ENCODE measurements at places on chromosomes 5 and 9.

DNA sequence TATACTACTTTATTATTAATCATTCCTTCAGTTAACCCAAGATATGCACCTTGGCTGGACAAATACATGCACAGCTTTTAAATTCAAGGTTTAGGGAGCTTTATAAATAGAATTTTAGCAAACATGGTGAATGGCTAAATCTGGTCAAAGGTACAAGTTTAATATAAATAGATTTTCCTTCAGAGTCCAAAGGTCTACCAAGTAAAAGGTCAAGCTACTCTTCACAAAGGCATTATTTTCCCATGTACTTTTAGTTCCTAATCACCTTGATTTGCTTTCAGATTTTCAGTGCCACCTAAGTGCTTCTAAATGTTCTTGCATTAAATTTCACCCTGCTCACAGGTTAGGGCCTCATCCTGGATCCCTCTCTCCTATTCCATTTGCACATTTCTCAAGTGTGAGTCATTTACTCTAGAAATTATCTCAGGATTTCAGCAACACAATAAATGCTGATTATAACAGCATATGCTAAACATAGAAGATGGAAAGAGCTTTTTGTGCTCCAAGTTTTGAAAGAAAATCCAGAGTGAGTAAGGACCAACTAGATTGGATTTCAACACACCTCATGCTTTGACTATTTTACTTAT, 459.4 kb upstream of the ITGA1 start:
- DNase-seq, result no peak

GRCh38 chr9:98415782-98416181, 160.3 kb upstream of the TBC1D2 start:
- DNase-seq, result no peak

DNA sequence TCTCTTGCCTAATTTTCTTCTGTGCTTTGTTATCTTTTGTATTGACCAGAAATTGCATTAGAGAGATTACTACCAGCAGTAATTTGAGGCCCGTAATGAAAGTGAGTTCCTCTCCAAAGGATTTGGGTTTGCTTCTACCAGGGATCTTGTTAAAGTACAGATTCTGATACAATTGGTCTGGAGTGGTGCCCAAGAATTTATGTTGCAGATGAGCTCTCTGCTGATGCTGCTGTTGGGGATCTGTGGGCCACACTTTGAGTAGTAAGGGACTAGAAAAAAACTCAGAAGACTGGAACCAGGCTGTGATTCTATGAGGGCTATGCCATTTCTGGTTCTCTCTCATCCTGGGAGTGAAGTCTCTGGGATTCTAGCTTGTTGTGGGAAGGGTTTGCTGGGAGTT, 192.2 kb downstream of the SEC61B start:
- DNase-seq, result no peak

DNA sequence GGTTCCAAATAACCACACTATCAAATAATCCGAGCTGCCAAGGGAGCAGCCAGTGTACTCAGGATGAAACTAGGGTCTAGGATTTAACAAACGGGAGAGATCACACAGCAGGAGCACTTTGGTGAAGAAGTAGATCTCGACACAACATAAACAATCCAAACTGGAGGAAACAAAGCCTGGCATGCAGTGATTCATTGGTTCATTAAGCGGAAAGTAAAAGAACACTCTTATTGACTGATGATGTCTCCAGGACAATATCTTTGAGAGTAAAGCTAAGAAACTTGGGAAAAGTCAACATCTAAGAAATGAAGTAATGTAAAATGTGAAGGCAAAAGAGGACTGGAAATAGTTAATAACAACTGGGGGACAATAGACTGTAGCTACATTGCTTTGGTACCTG, 1478.3 kb upstream of the CDH9 start:
- DNase-seq, result no peak

GRCh38 chr5:173123416-173123815, 20.9 kb upstream of the BNIP1 start:
- no peak for DNase-seq

GRCh38 chr9:20512106-20512505, 110.2 kb downstream of the MLLT3 start:
- no peak for DNase-seq

- DNase-seq, result no peak
Measured at GRCh38 chr9:124658165-124659017, 112.7 kb downstream of the NR6A1 start.

- no peak for DNase-seq
Measured at GRCh38 chr5:158754018-158754514, 345.6 kb downstream of the EBF1 start.

- DNase-seq, result no peak
Measured at GRCh38 chr5:138725818-138726416, 27.3 kb upstream of the CTNNA1 start.

DNA sequence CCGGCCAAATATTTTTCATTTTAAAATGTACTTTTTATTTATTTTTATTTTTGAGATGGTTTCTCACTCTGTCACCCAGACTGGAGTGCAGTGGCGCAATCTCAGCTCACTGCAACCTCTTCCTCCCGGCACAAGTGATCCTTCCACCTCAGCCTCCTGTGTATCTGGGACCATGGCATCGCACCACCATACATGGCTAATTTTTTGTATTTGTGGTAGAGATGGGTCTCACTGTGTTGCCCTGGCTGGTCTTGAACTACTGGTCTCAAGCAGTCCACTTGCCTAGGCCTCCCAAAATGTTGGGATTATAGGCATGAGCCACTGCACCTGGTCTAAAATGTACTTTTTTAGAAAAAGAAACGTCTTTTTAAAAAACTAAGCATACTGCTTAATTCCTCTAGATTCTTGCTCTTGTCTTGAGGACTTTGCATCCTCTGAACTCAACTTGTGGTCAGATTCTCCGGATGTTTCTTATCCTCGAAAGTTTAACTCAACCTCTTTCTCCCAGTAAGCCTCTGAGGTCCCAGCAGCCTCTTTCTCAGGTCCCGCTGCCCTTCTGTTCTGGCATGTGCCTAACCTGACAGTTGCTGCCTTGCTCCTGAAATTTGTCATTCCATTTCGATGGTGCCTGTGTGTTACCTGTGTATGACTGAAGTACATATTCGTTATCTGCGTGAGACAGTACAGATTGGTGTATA, 63.0 kb downstream of the TRIO start:
- DNase-seq, result no peak

GRCh38 chr5:40499518-40500273, 180.0 kb upstream of the PTGER4 start:
- DNase-seq, result no peak

- DNase-seq, result no peak
Measured at GRCh38 chr5:139597134-139597533, 36.0 kb downstream of the UBE2D2 start.

GRCh38 chr9:13063880-13064459, 215.5 kb downstream of the MPDZ start:
- no peak for DNase-seq

GRCh38 chr9:20208961-20209371, 413.3 kb downstream of the MLLT3 start:
- DNase-seq, result peak; percentile 91

GRCh38 chr9:134502809-134503211, 138.8 kb upstream of the COL5A1 start:
- no peak for DNase-seq

DNA sequence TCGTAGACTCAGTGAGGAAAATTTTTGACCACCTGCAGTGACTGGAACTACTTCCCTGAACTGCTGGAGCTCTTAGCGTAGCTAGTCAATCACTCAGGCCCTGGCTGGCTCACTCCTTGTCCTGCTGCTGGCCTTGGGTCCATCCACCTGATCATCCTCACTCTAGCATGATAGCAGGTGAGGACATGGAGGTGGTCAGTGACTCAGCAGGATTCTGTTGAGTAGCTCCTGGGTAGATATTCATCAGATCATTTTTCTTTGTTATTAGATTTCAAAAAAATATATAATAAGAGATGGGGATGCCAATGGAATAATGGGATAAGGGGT, 25.0 kb upstream of the SEMA4D start:
- DNase-seq, result no peak

DNA sequence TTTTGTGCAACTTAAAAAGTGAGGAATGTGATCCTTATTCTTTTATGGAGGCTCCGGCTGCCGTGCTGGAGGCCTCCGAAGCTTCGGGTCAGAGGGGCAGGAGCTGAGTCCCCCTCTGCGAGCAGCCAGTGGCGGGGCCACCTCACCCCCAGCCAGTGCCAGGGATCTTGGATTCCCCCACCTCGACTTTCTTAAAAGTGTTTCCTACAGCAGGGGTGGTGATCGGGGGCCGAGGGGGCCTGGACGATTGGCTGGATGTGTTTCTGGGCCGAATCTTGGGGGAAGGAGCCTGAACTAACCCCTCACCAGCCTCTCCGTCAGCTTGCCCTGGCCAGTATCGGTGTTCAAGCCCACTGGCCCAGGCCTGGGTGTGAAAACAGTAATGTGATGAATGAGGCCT, 92.2 kb upstream of the LMX1B start:
- no peak for DNase-seq

DNA sequence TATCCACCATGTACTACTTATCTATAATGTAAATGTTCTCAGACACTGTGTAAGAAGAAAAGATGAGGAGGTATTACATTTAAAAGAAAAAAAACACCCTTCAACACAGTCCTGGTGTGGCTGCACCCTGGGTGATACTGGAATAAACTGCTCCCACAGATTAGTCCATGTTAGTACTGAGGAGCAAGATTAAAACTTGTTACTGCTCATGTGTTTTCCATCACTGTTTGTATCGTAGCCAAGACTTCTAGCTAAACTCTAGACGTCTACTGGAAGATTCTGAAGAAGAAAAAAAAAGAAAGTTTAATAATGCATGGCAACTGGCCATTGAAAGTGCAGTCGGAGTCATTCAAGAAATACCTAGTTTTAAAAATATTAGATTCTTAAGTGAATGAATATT, at the start of gene ASPN:
ASPN (minus strand) TSS at position 178 of the 400 bp plus-strand sequence.
- no peak for DNase-seq

GRCh38 chr9:942805-943580, 33.5 kb upstream of the DMRT3 start:
- no peak for DNase-seq

DNA sequence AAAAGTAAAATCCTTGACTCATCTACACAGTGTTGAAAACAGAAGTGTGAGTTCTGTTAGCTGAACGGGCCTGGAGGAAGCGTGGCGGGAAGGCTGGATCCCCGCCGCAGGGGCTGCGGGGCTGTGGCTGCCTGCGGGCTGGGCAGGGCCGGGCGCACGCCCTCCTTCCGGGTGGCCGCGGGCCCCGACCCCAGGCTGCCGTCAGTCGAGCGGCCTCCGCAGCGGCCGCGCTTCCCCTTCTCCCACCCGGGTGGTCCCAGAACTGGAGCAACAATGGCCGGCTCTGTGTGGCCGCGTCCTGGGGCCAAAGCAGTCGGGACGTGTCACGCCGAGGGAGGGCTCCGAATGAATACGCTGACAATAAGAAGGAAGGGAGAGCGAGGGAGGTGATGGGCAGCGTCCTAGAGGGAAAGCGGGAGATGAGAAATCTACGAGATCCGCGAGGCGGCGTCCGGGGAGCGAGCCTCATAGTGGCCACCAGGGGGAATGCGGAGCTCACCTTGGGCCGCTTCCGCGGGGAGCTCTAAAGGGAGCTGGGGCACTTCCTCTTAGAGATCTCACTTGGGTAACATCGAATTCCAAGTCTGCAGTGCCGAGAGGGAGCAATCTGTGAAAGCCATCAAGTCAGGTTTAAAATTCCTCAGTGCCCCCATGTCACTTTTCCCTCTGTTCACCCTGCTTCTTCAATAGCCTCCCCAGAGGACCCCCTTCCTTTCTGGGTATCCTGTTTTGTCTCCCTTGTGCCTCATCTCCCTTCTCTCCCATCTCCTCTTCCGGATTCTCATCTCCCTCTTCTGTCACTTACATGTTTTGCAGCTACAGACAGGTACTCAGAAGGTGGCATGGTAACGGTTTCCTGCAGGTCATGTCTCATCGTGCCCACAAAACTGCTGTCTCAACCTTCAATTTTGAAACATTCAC, 83.9 kb downstream of the SLC1A3 start:
- peak; percentile 63 for DNase-seq

- no peak for DNase-seq
Measured at GRCh38 chr5:54385994-54386393, 69.5 kb upstream of the HSPB3 start.

GRCh38 chr9:70133253-70134208, 89.9 kb downstream of the MAMDC2 start:
- DNase-seq, result no peak

DNA sequence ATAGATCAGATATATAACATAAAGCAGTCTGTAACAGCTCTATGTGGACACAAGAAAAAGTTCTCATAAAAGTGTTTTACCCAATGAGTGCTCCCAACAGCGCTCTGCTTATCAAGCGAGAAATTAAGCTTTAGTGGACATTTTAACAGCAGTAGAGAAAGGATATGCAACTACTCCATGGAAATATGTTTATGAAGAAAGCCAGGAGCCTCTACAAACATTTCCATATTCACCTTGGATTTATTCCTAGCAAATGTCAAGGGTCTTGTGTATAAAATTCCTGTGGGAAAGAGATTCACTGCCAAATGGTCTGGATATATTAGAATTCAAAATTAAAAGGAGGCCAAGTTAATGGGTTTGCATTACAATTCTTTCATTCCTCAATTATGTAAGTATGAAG, 66.5 kb downstream of the DTWD2 start:
- DNase-seq, result no peak

- no peak for DNase-seq
Measured at GRCh38 chr5:132667309-132667708, 6.5 kb upstream of the IL4 start.

GRCh38 chr5:154795235-154795596, 40.0 kb downstream of the LARP1 start:
- no peak for DNase-seq

- no peak for DNase-seq
Measured at GRCh38 chr9:137226338-137227053, 806 bp upstream of the RNF224 start.

GRCh38 chr5:15936505-15937245, 242.9 kb downstream of the MARCHF11 start:
- DNase-seq, result no peak

DNA sequence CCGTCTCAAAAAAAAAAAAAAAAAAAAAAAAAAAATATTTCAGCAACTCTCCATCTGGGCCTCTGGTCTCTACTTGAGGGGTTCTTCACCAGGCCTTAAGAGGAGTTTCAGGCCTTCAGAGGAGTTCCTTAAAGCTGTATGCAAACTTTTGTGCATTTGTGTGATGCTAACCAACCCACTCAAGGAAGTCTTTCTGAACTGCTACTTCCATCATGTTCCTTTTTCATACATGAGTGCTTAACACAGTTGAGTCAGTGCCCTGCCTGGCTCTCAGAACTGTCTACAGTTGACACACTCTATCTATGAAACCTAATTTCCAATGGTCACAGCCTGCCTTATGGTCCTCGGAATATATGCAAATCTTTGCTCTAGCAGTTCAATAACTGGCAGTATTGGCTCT, 146.5 kb downstream of the MEF2C start:
- no peak for DNase-seq

- DNase-seq, result no peak
Measured at GRCh38 chr5:55044175-55044574, 20.1 kb downstream of the GZMK start.

- no peak for DNase-seq
Measured at GRCh38 chr5:112914584-112914983, 7.4 kb downstream of the REEP5 start.

DNA sequence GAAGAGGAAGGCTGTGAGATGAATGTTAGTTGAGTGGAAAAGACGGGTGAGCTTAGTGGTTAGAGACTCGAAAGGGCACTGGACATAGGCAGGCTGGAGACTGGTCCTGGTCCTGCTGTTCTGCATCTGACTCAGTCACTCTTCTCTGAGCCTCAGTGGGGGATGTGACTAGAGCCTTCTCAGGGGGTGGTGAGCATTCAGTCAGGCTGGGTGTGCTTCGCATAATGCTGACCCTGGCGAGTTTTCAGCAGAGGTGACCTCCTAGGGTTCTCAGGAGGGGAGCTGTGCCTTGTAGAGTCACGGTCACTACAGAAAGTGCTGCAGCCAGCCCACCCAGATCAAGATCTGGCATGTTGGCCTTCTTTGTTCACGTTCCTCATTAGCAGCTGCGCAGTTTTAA, 44.3 kb downstream of the PRRC2B start:
- no peak for DNase-seq
